Stimulated activated CD4-positive, alpha-beta T cell treated with anti-CD3 and anti-CD28 coated beads, Interleukin-4, amount 100 ng/mL, for 1 hour (primary cell): ENCODE measurements at places on chromosomes 1 and 21.

GRCh38 chr1:71080230-71080738 is 551 bp downstream of the ZRANB2 start:
- no peak for DNase-seq

GRCh38 chr21:33168886-33169285 is 60.9 kb upstream of the IFNAR2 start:
- DNase-seq: no peak

- DNase-seq: no peak
Observed at GRCh38 chr1:98644510-98644909, 17.0 kb upstream of the SNX7 start.

- no peak for DNase-seq
Observed at GRCh38 chr21:38448671-38449385, 49.4 kb downstream of the ERG start.

- no peak for DNase-seq
Observed at GRCh38 chr1:205972081-205972480, 28.8 kb upstream of the SLC26A9 start.

- no peak for DNase-seq
Observed at GRCh38 chr1:218478336-218478735, 133.2 kb downstream of the TGFB2 start.

DNA sequence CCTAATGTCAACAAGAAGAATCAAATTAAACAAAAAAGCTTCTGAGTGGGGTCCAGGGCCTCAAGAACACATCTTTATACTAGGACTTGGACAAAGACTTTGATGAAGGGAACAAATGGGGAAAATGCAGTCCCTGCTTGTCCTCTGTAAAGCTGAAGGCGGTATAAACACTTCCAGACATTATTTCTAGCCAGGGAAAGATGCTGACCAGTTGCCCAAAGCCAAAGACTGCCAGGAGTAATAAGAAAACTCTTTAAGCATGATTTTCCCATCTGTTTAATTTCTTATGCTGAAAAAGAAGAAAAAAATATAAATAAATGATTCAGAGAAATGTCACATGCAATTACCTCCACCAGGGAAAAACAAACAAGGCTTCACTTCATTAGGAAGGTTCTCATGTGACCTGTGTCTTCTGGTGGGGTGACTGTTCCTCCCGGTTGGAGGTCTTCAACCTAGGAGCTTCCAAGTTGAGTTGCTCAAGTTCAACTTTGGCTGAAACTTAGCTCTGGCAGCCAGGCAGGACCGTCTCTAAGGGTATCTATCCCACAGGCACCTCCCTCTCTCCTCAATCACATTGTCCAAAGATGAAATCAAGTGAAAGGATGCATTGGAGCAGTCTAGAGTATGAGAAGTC is 65.2 kb upstream of the KCNE2 start:
- DNase-seq: no peak

DNA sequence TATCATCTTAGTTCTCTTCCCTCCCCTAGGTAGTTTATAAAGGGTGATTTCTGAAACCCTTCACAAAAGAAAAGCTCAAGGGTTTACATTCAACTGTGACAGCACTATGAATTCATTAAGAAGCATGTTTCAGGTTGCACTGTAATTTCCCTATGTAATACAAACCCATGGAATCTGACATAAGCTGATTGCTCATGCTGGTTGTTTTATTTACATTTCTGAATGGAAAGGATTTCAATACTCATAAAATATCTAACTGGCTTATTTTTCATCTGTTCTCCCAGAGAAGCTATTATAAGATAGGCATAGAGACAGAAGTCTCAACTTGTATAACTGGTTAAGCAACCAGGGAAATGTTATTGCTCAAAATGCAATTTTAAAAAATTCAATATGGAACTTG is 20.5 kb downstream of the WNT2B start:
- DNase-seq: no peak

GRCh38 chr1:2528016-2528415 is 1.6 kb upstream of the PANK4 start:
- DNase-seq: no peak

DNA sequence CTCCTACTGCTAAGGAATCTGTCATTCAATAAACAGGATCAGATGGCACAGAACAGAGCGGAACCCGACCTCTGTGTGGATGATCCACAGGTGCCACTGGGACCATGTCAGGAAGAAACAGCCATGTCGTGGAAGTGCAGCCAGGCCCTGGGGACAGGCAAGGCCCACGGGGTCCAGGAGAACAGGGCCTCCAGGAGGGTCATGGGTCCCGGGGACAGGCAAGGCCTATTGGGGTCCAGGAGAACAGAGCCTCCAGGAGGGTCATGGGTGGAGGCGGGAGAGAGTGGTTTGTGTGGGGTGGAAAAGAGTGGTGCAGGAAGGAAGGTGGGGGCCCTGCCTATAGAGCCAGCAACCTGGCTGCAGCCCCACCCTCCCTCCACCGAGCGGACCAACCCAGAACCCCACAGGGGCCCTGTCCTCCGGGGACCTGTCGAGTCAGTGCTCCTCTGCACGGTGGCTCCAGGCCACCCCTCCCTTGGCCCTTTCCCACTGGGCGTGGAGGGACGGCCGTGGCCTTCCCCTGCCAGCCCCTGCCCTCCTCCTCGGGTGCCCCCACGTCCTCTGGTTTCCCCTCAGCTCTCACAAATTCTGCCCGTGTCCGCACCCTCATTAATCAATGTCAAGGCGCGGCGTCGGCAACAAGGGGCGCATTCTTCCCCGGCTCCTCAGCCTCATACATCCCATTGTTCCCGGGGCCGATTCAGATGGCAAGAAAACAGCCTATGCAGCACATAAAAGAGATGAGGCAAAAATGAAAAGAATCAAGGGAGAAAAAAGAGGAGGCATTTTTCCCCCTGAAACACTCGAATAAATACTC is 146.4 kb downstream of the PRDM16 start:
- DNase-seq: no peak

DNA sequence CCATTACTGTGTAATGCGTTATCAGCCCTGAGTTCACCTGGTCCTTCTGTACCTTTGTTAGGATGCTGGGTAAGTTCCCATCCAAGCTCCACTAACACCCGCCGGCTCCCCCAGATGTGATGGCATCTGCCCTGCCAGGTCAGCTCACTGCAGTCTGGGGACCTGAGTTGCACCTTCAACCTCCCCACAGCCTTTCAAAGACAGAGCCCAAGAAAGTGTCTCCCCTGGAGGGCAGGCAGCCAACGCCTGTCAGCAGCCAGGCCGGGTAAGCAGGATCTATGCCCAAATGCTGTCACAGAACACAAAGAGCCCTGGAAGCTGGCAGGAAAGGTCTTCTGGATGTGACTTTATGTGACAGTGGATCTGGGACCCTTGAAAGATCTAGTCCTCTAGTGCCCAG is 13.7 kb downstream of the MRAP start:
- DNase-seq: no peak

GRCh38 chr1:56183151-56183550 is 396.2 kb downstream of the PLPP3 start:
- no peak for DNase-seq

GRCh38 chr1:33957854-33958253 is 94.0 kb downstream of the HMGB4 start:
- no peak for DNase-seq

DNA sequence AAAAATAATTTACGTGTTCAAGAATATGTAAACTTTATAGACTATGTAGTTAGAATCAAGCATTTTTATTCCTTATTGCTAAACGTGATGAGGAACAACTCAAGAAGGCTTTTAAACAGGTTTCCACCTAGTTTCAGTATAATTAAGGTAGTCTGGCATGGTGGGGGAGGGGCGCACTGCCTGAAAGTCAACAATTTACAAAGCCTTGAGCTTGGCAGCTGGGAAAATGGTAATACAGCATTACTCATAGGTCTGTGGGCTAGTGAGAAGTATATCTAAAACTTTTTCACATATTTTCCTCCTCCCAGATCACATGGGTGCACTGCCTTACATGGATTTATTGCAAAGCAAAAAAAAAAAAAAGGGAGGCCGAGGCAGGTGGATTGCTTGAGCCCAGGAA is 75.2 kb downstream of the EVI5 start:
- no peak for DNase-seq

DNA sequence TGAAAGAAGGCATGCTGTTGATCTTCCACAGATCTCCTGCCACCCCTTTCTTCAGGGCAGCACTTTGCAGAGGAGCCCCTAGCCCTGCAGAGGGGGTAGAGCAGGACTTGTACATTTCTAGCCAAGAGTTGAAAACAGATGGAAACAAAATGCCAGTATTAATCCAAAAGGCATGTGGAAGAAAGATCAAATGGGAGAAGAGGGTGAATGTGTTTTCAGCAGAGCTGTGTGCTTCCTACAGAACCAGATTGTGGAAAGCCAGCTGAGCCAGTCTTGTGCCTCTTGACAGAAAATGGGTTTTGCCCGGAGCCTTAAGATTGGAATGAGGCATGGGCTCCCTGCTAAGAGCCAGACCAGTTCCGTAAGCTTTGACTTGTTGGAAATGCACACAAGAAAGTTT is 105.2 kb upstream of the TSPAN2 start:
- no peak for DNase-seq

- no peak for DNase-seq
Observed at GRCh38 chr1:63866084-63866483, 92.3 kb downstream of the ROR1 start.

DNA sequence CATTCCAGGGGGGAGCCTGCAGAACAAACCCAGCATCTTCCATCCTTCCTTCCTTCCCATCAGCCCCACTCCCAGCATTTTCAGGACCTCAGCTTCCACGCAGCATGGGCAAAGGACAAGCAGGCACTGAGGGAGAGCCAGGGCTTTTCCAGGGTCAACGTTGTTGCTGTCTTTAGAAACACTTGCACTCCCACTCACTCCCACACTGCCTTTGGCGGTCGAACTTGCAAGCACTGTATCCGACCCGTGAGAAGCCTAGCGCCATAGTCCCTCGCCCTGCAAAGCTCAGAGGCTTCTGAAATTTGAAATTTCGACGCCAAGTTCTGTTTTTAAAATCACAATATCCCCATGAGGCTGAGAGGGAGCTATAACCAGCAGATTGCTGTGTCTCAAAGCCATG is 47.4 kb downstream of the KCNAB2 start:
- DNase-seq: no peak

DNA sequence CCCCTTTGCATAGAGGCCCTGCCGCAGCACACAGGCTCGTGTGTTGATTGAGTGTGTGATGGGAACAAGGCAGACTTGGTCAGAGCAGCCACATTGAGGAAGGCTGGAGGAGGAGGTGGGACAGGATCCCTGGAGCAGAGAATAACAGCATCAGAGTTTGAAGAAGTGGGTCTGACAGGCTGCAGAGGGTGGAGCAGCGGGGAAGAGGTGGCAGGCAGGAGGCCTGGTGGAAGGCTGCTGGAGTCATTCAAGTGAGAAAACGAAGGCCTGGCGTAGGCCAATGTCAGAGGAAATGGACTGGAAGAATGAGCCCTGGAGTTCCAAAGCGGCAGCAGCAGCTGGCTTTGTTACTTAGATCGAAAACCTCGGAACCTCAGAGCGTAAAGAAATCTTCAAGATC is 115.0 kb upstream of the GRIK3 start:
- DNase-seq: no peak
